Central memory CD8-positive, alpha-beta T cell (primary cell): ENCODE measurements at places on chromosomes 16 and 17.

DNA sequence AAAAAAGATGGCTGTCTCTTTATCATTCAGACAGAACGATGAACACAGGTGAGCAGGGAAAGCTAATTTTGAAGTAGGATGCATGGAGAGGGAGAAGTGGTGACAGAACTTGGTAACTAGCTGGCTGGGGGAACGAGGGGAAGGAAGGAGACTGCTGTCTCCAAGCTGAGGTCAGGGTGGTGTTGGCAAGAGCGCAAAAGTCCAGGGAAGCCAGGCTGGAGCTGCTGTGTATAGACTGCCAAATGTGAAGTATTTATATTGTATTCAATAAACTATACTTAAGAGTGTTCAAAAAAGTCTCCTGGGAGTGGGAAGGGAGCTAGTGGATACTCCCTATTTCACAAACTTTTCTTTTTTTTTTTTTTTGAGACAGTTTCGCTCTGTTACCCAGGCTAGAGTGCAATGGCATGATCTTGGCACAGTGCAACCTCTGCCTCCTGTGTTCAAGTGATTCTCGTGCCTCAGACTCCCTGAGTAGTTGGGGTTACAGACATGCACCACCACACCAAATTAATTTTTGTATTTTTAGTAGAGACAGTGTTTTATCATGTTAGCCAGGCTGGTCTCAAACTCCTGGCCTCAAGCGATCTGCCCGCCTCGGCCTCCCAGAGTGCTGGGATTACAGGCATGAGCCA lies 8.2 kb downstream of the TMEM106A start:
- peaks cover 15% of the 10 kb centered on the region for H3K36me3 ChIP-seq
- no peak for DNase-seq
- no peak overlapping the region for H3K27ac ChIP-seq

DNA sequence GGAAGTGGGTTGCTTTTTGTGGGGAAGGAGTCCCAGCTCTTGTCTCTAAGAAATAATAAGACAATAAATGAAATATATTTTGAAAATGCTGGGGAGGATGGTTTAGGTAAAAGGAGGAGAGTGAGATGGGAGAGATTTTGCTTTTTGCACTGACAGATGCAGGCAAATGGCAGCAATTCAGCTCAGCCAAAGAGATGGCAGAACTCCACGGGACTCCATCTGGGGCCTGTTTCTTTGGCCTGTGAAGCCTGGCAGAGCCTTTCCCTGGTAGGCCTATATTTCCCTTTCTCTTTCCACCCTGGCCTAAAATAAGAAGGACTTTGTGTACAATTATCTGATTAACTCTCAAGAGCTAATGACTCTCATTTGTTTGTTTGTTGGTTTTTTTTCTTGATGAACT lies 1525.1 kb downstream of the CDH11 start:
- no peak for DNase-seq
- no peaks in the 10 kb centered on the region for H3K27me3 ChIP-seq

DNA sequence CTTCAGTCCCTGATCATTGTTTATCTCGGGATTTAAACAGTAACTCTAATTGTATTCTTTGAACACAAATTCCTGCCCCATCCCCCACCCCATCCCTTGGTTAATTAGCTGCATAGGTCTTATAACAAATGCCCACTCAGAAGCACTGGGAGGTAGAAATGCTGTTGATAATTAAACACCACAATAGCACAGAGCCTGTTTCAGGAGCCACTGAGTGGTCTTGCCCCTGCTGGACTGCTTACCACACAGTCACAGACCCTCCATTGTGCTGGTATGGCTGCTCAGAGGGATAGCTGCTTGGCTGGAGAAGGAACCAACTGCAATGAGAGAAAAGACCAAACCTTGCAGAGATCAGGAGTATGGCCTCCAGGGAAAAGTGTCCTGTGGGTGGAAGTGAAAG lies 214.1 kb downstream of the ANKFN1 start:
- H3K27ac ChIP-seq, result no peak overlapping the region
- DNase-seq, result no peak
- H3K36me3 ChIP-seq, result peaks cover 2% of the 10 kb centered on the region
- no peak overlapping the region for H3K4me3 ChIP-seq
- no peaks in the 10 kb centered on the region for H3K4me1 ChIP-seq

GRCh38 chr16:23505180-23505665 lies 5.1 kb downstream of the GGA2 start:
- H3K27me3 ChIP-seq, result no peaks in the 10 kb centered on the region
- H3K36me3 ChIP-seq, result peaks cover 36% of the 10 kb centered on the region
- H3K27ac ChIP-seq, result peak overlapping the region; percentile 95
- H3K4me1 ChIP-seq, result peaks cover 61% of the 10 kb centered on the region
- H3K4me3 ChIP-seq, result peak overlapping the region; percentile 36

- H3K27me3 ChIP-seq, result no peaks in the 10 kb centered on the region
- H3K27ac ChIP-seq, result no peak overlapping the region
- H3K4me3 ChIP-seq, result no peak overlapping the region
- H3K36me3 ChIP-seq, result no peaks in the 10 kb centered on the region
- no peaks in the 10 kb centered on the region for H3K4me1 ChIP-seq
Measured at GRCh38 chr17:73958453-73958852, 245.0 kb upstream of the RPL38 start.

GRCh38 chr16:59907611-59908010 lies 1173.5 kb upstream of the GOT2 start:
- H3K36me3 ChIP-seq, result no peaks in the 10 kb centered on the region
- H3K4me3 ChIP-seq, result no peak overlapping the region
- no peaks in the 10 kb centered on the region for H3K4me1 ChIP-seq
- no peaks in the 10 kb centered on the region for H3K27me3 ChIP-seq
- no peak for DNase-seq

GRCh38 chr17:74369221-74369620 lies 1.9 kb downstream of the GPR142 start:
- H3K27ac ChIP-seq, result peak overlapping the region; percentile 44
- H3K4me1 ChIP-seq, result peaks cover 10% of the 10 kb centered on the region
- H3K36me3 ChIP-seq, result peaks cover 2% of the 10 kb centered on the region
- peak overlapping the region; percentile 65 for H3K4me3 ChIP-seq

- peaks cover 3% of the 10 kb centered on the region for H3K36me3 ChIP-seq
- no peak overlapping the region for H3K27ac ChIP-seq
- no peak overlapping the region for H3K4me3 ChIP-seq
Measured at GRCh38 chr16:88964636-88965035, 12.4 kb downstream of the CBFA2T3 start.

- H3K4me3 ChIP-seq, result no peak overlapping the region
- H3K36me3 ChIP-seq, result peaks cover 7% of the 10 kb centered on the region
- H3K27ac ChIP-seq, result peak overlapping the region; percentile 84
Measured at GRCh38 chr17:82101301-82101715, 3.3 kb upstream of the FASN start.

GRCh38 chr16:57060323-57061083 lies 31.9 kb upstream of the CPNE2 start:
- peaks cover 76% of the 10 kb centered on the region for H3K36me3 ChIP-seq
- no peak for DNase-seq
- H3K27me3 ChIP-seq, result no peaks in the 10 kb centered on the region
- H3K4me1 ChIP-seq, result peaks cover 15% of the 10 kb centered on the region
- H3K4me3 ChIP-seq, result no peak overlapping the region
- peak overlapping the region; percentile 15 for H3K27ac ChIP-seq

- no peaks in the 10 kb centered on the region for H3K4me1 ChIP-seq
- H3K36me3 ChIP-seq, result no peaks in the 10 kb centered on the region
- no peaks in the 10 kb centered on the region for H3K27me3 ChIP-seq
- H3K27ac ChIP-seq, result no peak overlapping the region
- DNase-seq, result no peak
- no peak overlapping the region for H3K4me3 ChIP-seq
Measured at GRCh38 chr16:51388516-51388951, 237.5 kb upstream of the SALL1 start.

DNA sequence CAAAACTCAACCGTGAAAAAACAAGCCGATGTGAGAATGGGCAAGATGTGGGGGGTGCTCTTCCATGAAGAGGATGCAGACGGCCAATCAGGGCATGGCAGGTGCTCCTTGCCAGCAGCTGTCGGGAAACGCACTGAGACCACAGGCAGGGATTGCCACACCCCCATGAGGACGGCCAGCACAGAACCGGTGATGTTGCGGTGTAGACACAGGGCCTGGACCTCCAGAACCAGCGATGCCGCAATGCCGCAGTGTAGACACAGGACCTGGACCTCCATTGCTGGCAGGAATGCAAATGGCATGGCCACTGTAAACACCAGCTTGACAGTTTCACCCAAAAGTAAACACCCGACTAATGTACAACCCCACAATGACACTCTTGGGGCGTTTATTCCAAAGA lies 164.9 kb downstream of the BANP start:
- no peak overlapping the region for H3K27ac ChIP-seq
- no peak overlapping the region for H3K4me3 ChIP-seq
- no peaks in the 10 kb centered on the region for H3K4me1 ChIP-seq
- H3K36me3 ChIP-seq, result no peaks in the 10 kb centered on the region

DNA sequence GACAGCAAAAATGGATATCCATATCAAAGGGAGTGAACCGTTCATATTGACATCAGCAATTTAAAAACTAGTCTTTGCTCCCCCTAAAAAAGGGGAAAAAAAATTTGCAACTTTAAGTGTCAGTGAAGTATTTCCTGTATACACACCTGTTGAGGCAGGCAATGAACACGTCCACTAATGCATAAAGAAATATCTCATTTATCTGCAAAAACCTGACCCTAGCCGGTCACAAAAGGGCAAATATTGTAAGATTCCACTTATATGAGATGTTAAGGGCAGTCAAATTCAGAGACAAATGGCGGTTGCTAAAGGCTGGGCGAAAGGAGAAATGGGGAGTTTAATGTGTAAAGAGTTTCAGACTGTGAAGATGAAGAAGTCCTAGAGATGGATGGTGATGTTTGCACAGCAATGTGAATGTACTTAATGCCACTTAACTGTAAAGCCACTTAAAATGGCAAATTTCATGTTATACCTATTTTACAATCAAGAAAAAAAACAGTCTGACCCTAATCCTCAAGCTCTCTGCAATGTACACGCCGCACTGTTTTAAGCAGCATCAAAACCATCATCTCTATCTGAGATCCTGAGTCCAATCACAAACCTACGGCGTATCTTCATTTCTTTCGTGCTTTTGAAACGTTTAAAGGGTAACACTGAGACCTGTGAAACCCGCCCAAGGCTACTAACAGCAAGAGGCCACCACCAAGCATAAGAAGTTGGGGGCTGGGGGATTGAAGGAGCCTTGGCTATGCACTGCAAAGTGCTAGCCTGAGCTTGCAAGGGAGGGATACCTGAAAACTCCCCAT lies 1.1 kb downstream of the PARN start:
- DNase-seq, result no peak
- no peaks in the 10 kb centered on the region for H3K27me3 ChIP-seq
- H3K4me3 ChIP-seq, result peak overlapping the region; percentile 95
- peak overlapping the region; percentile 92 for H3K27ac ChIP-seq
- peaks cover 34% of the 10 kb centered on the region for H3K4me1 ChIP-seq
- H3K36me3 ChIP-seq, result peaks cover 49% of the 10 kb centered on the region

GRCh38 chr17:2149934-2150333 lies 95.0 kb downstream of the HIC1 start:
- H3K27ac ChIP-seq, result no peak overlapping the region
- peaks cover 27% of the 10 kb centered on the region for H3K36me3 ChIP-seq
- no peaks in the 10 kb centered on the region for H3K27me3 ChIP-seq
- H3K4me3 ChIP-seq, result no peak overlapping the region
- no peak for DNase-seq
- no peaks in the 10 kb centered on the region for H3K4me1 ChIP-seq

- DNase-seq, result no peak
- no peak overlapping the region for H3K4me3 ChIP-seq
- peaks cover 5% of the 10 kb centered on the region for H3K4me1 ChIP-seq
- no peaks in the 10 kb centered on the region for H3K27me3 ChIP-seq
- H3K27ac ChIP-seq, result no peak overlapping the region
Measured at GRCh38 chr17:1251866-1252608, 18.2 kb upstream of the BHLHA9 start.

DNA sequence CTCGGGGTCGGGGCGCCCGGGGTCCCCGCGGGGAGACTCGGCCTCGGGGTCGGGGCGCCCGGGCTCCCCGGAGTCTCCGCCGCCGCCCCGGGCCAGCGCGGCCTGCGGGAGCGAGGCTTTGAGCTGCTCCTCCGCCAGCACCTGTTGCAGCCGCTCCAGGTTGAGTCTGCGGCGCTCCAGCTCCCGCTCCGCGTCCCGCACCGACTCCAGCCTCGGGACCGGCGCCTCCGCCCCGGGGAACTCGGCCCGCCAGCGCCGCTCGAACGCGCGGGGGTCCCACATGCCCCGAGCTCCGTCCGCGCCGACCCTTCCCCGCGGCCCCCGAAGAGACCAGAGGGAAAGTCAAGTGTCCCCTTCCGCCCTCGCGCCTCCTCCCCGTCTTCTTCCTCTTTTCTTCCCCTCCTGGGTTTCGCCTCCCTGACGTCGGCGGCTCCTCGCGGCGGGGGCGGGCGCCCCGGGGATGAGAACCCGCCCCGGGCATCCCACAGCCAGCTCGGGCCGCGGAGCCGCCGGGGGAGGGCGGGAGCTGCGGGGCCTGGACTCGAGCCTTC lies 40.8 kb upstream of the BHLHA9 start:
- H3K36me3 ChIP-seq, result peaks cover 7% of the 10 kb centered on the region
- H3K27ac ChIP-seq, result peak overlapping the region; percentile 92
- peaks cover 52% of the 10 kb centered on the region for H3K27me3 ChIP-seq

- no peak overlapping the region for H3K27ac ChIP-seq
- DNase-seq, result no peak
- no peak overlapping the region for H3K4me3 ChIP-seq
- peaks cover 1% of the 10 kb centered on the region for H3K36me3 ChIP-seq
- peaks cover 26% of the 10 kb centered on the region for H3K27me3 ChIP-seq
- peaks cover 13% of the 10 kb centered on the region for H3K4me1 ChIP-seq
Measured at GRCh38 chr17:73293480-73293911, 18.3 kb downstream of the CDC42EP4 start.

DNA sequence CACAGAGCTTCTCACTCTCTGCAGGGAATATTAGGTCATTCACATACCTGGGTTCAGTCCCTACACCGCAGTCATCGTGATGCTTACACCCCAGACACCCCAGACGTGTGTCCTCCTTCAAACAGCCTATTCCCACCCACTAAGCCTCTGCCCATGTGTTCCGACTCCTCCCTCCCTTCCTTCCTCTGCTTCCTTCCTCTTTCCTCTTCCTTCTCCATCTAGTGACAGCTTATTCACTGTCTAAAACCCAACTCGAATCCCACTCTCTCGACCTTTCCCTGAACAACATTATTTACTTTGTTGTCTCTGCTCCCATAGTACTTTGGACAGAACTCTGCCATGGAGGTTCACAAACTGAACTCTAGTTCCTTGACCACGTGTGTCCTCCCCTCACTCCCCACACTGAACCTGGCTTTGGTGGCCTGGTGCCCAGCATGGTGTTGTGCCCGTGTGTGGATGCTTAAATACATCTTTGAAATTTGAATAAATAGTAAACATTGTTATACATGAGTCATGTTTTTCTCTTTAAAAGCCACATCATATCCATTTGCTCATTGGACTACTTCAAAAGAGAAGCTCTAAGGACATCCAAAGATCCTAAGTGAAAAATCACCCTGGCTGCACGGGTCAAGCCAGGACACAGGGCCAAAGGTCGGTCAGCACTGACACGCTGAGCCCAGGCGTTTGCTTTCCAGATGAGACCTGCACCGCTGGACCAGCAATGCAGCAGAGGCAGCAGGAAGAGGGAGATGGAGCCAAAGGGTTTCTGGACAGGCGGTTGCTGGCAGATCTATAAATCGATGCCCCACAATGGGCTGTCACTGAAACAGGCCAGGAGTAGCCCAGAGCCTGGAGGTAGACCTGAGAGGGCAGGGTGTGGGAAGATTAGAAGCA lies 14.1 kb upstream of the G6PC1 start:
- no peak overlapping the region for H3K4me3 ChIP-seq
- no peak overlapping the region for H3K27ac ChIP-seq
- H3K27me3 ChIP-seq, result peaks cover 23% of the 10 kb centered on the region
- no peaks in the 10 kb centered on the region for H3K4me1 ChIP-seq
- DNase-seq, result no peak
